ENCODE measurements at places on chromosomes 2 and 18. TPM values are rescaled to one million over a fixed set of nuclear protein-coding genes. Genes with fewer than 3 reads are reported as not detected.

MYO3B gene
- 0.33 TPM for total RNA-seq

GRCh38 chr2:116810645-116811044, 1003.8 kb upstream of the DDX18 start:
- no peak for DNase-seq

GRCh38 chr18:79950515-79951341, 725 bp downstream of the SLC66A2 start:
- no peak for DNase-seq

DNA sequence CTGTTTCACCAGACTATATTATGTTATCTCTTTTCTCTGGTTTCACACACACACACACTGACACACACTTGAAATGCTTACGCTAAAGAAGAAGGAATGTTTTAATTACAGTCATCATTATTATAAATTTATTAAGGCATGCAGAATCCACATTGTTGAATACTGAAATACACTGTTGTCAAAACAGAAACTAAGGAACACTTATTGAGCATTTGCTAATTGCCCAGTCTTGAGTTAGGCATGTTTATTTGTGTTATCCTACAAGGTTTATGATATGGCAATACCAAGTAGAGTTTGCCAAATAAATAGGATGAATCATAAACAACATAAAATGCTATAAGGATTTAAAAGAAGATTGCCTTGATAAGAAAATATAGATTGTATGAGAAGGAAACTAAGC, 917.0 kb upstream of the PIK3C3 start:
- DNase-seq: no peak

GRCh38 chr2:217204358-217204757, 344.5 kb upstream of the TNP1 start:
- DNase-seq: peak; percentile 42

DNA sequence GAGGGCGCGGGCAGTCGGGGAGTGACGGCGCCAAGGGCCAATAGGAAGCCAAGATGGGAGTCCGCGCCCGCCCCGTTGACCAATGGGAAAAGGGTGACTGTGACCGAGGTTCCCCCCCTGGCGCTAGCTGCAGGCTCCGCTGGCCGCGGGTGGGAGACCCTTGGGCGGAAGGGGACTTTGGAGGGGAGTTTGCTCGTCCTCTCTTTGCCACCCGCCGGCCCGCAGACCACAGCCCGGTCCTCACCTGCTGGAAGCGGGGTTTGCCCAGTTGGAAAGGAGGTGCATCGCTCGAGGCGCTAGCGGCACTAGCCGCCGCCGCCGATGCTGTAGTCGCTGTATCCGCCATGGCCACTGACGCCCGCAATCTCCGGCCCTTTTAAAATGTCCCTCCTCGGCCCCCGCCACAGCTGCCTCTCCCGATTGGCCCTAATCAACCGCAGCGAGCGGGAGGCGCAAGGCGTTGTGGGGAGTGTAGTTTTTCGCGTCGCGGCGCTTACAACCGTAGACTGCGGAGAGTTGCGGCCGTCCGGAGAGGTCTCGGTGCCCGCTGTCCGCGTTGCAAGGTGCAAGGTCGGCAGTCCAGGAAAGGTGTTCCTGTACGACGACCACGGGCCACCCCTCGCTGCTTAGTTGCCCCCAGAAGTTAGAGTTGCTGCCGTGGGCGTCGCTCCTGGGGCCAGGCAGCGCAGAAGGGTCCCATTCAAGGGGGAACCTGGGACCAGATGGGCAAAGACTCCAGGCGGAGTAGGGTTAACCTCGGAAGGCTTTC, at the start of gene SFXN5:
Gene SFXN5, minus strand, starts transcription at position 353 of the 769 bp plus-strand sequence. Its CDS starts 7 bp downstream, at position 346.
- peak; percentile 95 for DNase-seq

Data from fibroblast of the aortic adventitia (primary cell).